ENCODE measurements at places on chromosomes 11 and 22.

- no peak for DNase-seq
Measured at GRCh38 chr22:49906799-49907290, 11.4 kb downstream of the ALG12 start.

GRCh38 chr11:93492464-93493251 is 50.5 kb downstream of the SMCO4 start:
- DNase-seq, result peak; percentile 80

GRCh38 chr11:119470317-119471291 is 47.6 kb upstream of the THY1 start:
- no peak for DNase-seq

- peak; percentile 83 for DNase-seq
Measured at GRCh38 chr22:29704528-29705285, 15.1 kb upstream of the CABP7 start.

- DNase-seq, result no peak
Measured at GRCh38 chr11:45809456-45810395, 4.8 kb downstream of the SLC35C1 start.

DNA sequence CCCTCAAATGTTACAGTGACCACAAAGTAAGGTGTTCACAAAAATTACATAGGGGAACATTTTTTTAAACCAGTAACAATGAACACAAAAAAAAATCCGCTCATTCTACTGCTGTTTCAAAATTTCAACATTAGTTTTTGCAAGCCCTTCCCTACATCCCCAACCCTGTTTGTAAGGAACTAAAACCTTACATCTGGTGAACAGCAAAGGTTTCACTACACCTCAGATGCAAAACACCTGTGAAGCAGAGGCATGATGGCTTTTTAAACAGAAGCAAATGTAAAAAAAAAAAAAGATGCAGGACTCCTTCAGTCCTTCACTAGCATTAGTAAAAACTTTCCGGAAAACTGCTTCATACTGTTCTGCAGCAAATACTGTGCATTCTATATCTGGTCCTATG is 50.0 kb upstream of the API5 start:
- no peak for DNase-seq

DNA sequence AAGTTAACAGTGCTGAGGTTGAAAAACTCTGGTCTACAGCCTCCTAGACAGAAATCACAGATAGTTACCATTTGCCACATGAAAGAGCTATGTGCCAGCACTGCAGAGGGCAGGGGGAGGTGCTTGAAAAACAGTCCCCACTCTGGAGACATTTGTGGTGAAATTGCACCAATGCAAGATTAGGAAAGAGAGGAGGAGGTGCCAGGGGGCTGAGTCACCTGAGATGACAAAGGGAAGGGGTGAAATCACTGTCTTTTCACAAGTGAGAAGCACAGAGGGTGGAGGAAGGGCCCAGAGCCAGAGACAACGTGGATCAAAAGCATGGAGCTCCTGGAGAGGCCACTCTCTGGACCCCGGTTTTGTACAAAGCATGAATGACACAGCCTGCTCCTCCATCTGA is 196.3 kb downstream of the BUD13 start:
- peak; percentile 54 for DNase-seq

GRCh38 chr11:119236891-119237290 is 30.8 kb downstream of the CBL start:
- no peak for DNase-seq

GRCh38 chr11:117919341-117919740 is 9.9 kb downstream of the TMPRSS13 start:
- DNase-seq, result no peak

DNA sequence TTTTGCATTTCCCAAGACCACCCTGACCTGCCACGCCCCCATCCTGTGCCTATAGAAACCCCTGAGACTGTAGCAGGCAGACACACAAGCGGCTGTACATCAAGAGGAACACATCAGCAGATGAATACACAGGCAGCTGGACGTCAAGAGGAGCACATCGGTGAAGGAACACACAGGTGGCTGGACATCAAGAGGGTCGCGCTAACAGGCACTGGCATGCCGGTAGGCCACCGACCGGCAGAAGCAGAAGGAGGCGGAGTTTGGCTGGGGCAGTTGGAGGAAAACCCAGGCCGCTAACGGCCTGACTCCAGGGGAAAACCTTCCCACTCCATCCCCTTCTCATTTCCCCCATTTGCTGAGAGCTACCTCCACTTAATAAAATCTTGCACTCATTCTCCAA is 5.4 kb upstream of the IPO7 start:
- no peak for DNase-seq

GRCh38 chr22:26404851-26405421 is 24.1 kb upstream of the ASPHD2 start:
- DNase-seq, result no peak

GRCh38 chr11:102430158-102430836 is 22.3 kb downstream of the TMEM123 start:
- no peak for DNase-seq

DNA sequence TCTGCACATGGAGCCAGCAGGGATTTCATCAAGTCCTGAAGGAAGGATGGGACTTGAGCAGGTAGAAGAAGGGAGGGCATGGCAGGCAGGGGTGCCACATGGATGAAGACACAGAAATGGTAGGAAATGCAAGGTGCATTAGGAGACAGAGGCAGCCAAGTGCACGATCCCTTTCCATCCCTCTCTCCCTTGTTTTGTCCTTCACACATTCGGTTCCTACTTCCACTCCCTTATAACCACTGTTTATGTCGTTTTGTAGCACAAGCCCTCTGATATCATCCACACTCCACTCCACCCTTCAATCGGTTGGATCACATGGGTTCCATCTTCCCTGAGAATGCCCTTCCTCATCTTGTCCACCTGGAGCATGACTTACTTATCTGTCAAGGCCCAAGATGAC is 35.2 kb downstream of the IFT27 start:
- no peak for DNase-seq

DNA sequence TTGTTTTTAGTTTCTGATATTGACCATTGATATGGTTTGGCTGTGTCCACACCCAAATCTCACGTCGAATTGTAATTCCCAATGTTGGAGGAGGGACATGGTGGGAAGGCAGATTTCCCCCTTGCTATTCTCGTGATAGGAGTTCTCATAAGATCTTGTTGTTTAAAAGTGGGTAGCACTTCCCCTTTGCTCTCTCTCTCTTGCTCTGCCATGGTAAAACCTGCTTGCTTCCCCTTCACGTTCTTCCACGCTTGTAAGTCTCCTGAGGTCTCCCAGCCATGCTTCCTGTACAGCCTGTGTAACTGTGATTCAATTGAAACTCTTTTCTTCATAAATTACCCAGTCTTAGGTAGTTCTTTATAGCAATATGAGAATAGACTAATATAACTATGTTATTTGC is 203.6 kb upstream of the CHORDC1 start:
- no peak for DNase-seq

DNA sequence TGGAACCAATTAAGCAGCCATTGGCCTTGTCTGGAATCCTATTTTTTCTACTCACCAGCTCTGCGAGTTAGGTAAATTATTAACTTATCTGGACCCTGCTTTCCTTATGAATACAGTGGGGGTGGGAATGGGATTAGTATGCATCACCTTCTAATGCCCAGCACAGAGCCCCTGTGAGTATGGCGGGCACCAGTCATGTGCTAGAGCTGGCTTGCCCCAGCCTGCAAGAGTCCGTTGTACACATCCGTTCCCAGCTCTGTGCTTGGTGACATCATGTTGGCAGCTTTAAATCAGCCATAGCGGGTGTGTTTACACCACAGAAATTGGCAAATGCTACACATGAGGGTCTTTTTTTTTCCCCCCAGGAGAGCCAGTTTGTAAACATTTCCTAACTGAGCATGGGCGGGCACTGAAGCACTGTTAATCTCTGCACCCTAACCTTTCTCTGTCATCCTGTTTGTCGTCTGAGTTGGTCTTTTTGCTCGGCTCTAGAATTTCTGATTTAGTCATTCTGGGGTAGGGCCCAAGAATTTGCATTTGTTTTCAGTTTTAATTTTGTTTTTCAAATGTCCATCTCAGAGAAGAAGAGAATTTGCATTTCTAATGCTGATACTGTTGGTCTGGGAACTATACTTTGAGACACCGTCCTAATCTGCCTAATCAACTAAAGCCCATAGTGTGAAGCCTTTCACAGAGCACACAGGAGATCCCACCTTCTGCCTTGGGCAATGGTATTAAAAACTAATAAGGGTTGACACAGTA is 130.3 kb upstream of the TBCEL start:
- peak; percentile 38 for DNase-seq

DNA sequence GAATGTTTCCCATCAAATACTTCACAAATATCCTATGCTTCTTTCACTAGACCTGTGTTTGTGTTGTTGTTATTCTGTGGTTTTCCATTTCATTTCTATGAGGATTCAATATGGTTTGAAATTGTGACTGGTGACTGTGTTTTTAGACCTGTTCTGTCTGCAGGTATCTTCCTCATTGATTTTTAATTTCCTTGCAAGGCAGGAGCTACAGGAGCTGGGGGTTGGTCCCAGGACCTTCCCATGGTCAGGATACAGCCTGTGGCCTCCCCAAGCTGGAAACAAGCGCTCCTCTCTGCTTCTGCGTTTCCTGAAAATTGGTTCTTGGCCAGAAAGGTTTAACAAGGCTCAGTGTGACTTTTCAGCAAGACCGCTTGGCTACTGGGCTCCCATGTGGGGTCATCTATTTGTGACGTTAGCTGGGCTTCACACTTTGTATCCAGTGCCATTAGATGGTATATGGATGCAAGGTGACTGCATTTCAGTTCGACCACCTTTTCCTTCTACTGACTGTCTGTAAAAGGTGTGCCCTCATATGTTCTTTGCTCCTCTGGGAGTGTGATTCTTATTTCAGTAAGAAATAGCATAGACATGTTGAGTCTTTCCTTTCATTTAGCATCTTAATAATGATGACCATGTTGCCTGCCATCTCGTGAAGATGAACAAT is 21.5 kb downstream of the IGLL5 start:
- DNase-seq, result no peak

- peak; percentile 82 for DNase-seq
Measured at GRCh38 chr11:27234043-27234668, 128.9 kb downstream of the CCDC34 start.

DNA sequence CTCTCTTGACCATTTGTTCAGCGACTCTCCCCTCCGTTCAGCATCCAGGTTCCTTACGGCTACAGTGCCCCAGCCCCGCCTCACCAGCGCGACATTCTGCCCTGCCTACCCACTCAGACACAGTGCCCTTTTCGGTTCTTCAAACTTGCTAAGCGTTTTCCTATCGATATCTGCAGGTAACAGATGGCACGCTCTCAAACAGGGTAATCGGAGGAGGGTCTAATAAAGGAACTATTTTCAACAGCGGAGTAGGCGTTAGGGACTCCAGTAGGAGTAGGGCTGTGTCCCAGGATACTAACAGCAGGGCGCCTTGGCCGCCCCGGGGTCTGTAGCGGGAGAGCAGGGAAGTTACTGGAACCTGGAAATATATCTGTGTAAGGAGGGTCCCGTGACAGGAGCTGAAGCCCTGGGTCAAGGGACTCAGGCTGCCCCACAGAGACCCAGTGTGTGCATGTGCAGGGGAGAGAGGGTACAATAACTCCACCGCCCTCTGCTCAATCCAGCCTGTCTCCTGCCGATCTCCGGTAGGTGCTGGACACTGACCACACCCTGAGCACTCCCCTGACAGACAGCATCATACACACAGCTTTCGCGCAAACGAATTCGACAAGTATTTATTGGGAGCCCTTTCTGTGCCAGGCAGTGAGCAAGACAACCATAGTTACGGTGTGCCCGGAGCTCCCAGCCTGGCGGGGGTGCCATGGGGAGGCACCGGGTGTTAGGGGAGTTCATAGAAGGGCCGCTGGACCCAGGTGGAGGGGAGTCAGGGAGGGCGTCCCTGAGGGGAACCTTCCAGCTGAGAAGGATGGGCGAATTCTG is 2.1 kb downstream of the KLHL35 start:
- no peak for DNase-seq

- no peak for DNase-seq
Measured at GRCh38 chr11:86977441-86978050, 22.4 kb upstream of the FZD4 start.

DNA sequence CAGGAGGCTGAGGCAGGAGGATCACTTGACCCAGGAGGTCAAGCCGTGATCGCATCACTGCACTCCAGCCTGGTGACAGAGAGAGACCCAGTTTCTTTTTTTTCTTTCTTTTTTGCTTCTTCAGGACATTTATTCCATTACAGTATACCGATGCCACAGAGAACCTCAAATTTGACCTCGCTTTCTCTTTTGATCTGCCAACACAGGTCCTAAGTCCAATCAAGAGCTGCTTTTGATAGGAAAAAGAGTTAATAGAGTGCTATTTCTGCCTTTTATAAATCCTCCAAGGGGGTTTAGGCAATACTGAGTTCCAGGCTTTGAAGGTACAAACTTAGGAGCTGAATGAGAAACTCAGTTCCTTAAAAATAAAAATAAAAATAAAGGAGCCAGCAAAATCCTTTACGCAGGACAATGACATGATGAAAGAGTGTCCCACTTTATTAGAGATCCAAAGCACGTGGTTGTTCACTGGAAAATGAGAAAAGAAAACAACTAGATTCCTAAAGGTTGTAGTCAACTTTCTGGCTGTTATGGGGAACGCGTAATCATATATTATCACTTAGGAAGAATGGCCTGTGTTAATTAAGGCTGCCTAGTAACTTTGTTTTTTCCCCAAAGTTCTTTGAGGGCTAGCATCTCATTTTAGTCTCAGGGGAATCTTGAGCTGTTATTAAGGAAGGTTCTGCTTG is 27.2 kb downstream of the FADD start:
- DNase-seq, result no peak

Measured in HepG2 (cell line).